ENCODE measurements at places on chromosomes 4 and X.

- no peak overlapping the region for H3K27ac ChIP-seq
- H3K27me3 ChIP-seq: no peaks in the 10 kb centered on the region
- H3K4me3 ChIP-seq: no peak overlapping the region
Observed at GRCh38 chr4:149951152-149951900, 126.9 kb upstream of the DCLK2 start.

DNA sequence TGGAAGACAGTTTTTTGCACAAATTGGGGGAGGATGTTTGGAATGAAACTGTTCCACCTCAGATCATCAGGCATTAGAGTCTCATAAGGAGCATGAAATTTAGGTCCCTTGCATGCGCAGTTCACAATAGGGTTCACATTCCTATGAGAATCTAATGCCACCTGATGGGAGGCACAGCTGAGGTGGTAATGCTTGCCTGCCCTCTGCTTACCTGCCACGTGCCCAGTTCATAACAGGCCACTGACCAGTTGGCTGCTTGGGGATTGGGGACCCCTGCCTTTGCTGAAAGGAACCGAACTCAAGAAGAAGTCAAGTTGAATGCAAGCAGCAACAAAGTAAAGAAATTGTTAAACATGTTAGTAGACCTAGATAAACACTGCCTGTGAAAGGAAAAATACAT lies 4.6 kb upstream of the HSPA4L start:
- H3K27ac ChIP-seq: no peak overlapping the region
- DNase-seq: no peak
- no peak overlapping the region for H3K4me3 ChIP-seq
- H3K36me3 ChIP-seq: no peaks in the 10 kb centered on the region
- no peaks in the 10 kb centered on the region for H3K4me1 ChIP-seq

DNA sequence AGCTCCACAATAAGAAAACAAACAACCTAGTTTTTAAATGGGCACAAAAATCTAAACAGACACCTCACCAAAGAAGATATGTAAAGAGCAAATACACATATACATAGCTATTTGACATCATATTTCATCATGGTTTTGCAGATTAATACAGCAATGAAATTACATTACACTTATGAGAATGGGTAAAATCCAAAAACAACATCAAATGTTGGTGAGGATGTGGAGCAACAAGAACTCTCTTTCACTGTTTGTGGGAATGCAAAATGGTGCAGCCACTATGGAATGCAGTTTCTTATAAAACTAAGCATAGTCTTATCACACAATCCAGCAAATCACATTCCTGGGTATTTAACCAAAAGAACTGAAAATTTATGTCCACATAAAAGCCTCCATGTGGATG lies 25.0 kb downstream of the TLR6 start:
- H3K36me3 ChIP-seq: no peaks in the 10 kb centered on the region
- no peaks in the 10 kb centered on the region for H3K27me3 ChIP-seq
- no peaks in the 10 kb centered on the region for H3K4me1 ChIP-seq
- peak; percentile 53 for DNase-seq
- no peak overlapping the region for H3K4me3 ChIP-seq
- no peak overlapping the region for H3K27ac ChIP-seq

GRCh38 chr4:1414831-1415680 lies 8.8 kb upstream of the NKX1-1 start:
- no peak overlapping the region for H3K4me3 ChIP-seq
- no peaks in the 10 kb centered on the region for H3K36me3 ChIP-seq
- H3K27me3 ChIP-seq: peaks cover 24% of the 10 kb centered on the region
- no peak overlapping the region for H3K27ac ChIP-seq

GRCh38 chr4:42122237-42122636 lies 30.2 kb downstream of the BEND4 start:
- H3K4me1 ChIP-seq: no peaks in the 10 kb centered on the region
- no peak for DNase-seq
- H3K27ac ChIP-seq: no peak overlapping the region
- H3K4me3 ChIP-seq: no peak overlapping the region
- no peaks in the 10 kb centered on the region for H3K36me3 ChIP-seq
- H3K27me3 ChIP-seq: no peaks in the 10 kb centered on the region

DNA sequence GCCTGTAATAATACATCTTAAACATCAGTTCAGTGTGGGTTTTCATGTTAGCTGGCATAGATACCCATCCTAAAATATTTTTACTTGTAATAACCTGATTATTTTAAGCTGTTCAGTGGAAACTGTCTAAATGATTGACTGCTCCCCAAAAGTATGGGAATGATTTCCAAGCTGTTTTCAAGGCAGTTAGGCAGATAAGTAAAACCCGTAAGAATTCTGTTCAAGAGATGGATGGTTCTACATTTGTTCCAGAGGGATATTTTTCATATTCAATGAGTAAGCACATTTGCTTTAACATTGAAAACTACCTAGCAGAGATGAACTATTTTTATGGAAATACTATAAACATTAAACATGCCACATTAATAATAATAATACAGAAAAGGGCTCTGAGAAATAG lies 161.1 kb downstream of the UNC5C start:
- DNase-seq: peak; percentile 4
- H3K36me3 ChIP-seq: no peaks in the 10 kb centered on the region
- H3K4me1 ChIP-seq: no peaks in the 10 kb centered on the region
- H3K27me3 ChIP-seq: no peaks in the 10 kb centered on the region

DNA sequence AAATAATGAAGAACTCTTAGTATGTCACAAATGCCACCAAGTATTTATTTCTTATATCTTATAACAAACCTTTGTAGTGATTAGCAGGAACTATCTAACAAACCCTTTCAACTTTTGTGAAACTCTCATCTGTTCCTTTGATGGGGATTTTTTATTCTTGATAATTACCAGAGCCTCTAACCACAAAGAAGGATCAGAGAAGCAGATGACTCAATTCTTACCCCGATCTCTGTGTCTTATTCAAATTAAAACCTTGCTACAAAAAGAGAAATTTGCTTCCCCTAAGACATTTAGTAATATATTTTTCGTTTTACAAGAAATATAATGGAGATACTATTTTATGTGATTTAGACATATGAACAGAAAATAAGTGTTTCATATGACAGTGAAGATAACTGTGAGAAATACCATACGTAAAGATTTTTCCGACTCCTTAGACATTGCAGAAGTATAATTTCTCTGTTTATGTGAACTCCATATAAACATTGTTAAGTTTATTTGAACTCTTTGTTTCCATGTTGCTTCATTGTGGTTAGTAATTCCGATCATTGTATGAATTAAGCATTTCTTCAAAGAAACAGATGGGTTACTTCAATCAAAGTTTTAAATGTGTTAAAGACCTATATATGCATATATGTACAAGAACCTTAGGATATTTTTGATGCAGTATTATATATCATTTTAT lies 205.4 kb downstream of the CFAP299 start:
- H3K27ac ChIP-seq: no peak overlapping the region
- no peak overlapping the region for H3K4me3 ChIP-seq
- DNase-seq: peak; percentile 3
- no peaks in the 10 kb centered on the region for H3K4me1 ChIP-seq

DNA sequence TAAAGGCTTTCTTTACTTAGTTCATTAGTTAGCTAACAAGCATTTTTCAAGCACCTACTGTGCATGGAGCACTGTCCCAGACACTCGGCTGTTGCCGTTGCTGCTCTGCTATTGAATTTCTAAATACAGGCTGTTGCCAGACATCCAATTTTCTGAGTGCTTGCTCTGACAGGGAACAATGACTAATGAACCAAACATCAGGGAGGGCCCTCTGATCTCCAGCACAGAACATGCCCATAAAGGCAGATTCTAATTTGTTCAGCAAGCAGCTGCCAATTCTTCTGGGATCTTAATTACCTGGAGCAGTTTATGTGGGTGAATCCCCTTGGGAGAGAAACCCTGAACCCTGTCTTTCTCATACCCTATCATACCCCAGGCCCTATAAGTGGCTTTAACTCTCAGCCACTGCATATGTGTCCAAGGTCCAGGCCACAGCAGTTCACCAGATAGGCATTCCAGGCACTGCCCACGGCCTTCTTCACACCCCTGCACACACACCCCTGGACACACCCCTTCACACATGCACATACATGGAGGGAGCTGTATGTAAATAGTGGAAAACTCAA lies 27.9 kb downstream of the TSC22D3 start:
- no peaks in the 10 kb centered on the region for H3K36me3 ChIP-seq
- H3K27me3 ChIP-seq: no peaks in the 10 kb centered on the region
- no peak overlapping the region for H3K27ac ChIP-seq

DNA sequence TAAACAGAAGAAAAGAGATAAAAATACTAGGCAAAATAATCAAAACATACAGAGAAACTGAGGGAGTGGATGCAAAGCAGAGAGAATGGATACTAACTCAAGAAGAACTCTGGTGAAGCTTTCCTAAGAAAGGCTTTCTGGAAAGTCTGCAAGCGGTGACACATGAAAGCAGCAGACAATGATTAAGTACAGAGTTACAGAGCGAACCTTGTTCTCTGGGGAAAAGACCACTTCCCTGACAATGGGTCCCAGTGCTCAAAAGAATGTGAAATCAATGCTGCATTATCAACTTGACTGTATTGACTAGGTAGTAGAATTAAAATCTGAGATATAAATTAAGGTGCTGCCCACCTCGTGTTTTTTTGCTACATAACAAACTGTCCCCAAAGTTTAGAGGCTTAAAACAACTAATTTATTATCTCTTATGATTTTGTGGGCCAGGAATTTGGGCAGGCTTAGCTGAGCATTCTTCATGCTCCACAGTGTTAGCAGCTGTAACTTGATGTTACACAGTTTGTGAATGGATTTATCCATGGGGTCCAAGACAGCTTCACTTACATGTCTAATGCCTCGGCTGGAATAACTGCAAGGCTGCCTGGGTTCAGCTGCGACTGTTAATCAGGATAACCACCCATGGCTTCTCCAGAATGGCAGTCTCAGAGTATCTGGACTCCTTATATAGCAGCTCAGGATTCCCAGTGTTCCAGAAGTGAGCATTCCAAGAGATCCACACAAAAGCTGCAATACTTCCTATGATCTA lies 106.9 kb upstream of the INPP4B start:
- no peak overlapping the region for H3K4me3 ChIP-seq
- no peaks in the 10 kb centered on the region for H3K27me3 ChIP-seq
- no peaks in the 10 kb centered on the region for H3K4me1 ChIP-seq

- H3K4me3 ChIP-seq: no peak overlapping the region
- no peaks in the 10 kb centered on the region for H3K27me3 ChIP-seq
- H3K4me1 ChIP-seq: no peaks in the 10 kb centered on the region
- DNase-seq: no peak
Observed at GRCh38 chrX:53494436-53494835, 60.3 kb upstream of the HSD17B10 start.

DNA sequence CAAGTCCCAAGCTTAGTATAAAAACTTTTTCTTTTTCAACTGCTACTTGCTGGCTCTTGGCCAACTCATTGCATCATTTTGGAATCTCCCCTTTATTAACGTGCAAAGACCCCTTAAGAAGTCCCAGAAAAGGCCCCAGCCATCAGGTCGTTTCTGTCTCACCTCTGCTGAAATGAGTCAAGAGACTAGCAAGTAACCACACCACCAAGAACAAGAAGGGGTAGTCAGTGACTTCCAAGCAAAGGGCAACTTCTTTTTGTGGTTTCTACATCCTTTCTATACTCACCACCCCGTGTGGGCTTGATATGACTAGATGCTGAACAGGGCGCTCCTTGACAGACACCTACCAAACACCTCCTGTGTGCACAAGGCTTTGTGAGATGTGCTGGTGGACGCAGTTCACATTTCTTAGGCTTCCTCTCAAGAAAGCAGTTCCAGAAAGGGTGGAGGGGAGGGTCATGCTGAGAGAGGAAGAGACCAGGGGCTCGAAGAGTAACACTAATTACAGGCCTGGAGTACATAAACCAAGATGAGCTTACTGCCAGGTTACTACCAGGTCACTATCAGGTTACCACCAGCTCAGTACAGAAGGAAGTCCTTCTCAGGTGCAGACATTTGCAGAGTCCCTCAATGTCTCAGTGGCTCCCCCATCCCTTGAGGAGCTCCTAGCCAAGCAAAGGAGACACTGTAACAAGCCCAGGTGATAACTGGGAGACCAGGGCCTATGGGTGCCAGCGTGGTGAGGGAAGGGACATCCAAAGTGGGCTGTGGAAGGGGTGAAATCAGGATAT lies 19.3 kb downstream of the JAKMIP1 start:
- no peaks in the 10 kb centered on the region for H3K36me3 ChIP-seq
- H3K4me1 ChIP-seq: no peaks in the 10 kb centered on the region
- DNase-seq: no peak
- H3K27me3 ChIP-seq: no peaks in the 10 kb centered on the region
- no peak overlapping the region for H3K4me3 ChIP-seq
- H3K27ac ChIP-seq: no peak overlapping the region

DNA sequence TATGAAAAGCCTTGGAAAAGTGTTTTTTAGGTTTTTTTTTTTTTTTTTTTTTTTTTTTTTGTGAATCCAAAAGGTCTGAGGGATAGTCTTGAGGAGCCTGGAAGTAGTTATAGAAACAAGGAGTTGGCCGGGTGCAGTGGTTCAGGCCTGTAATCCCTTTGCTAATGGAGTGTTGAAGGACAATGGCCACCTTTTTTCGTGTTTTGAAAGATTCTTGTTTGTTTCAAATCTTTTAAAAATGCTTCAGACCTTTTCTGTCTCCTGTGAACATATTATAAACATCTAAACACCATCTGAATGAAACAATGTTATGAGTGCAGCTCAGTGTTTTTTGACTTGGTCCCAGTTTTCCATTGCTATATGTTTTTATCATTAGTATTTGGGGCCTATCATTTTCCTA lies 177.8 kb downstream of the SOWAHB start:
- no peaks in the 10 kb centered on the region for H3K36me3 ChIP-seq
- H3K27me3 ChIP-seq: no peaks in the 10 kb centered on the region
- H3K27ac ChIP-seq: no peak overlapping the region
- H3K4me3 ChIP-seq: no peak overlapping the region
- H3K4me1 ChIP-seq: peaks cover 21% of the 10 kb centered on the region
- no peak for DNase-seq

GRCh38 chr4:79249881-79250503 lies 75.9 kb downstream of the NAA11 start:
- no peak overlapping the region for H3K27ac ChIP-seq
- no peaks in the 10 kb centered on the region for H3K27me3 ChIP-seq
- H3K36me3 ChIP-seq: no peaks in the 10 kb centered on the region
- H3K4me1 ChIP-seq: no peaks in the 10 kb centered on the region
- H3K4me3 ChIP-seq: no peak overlapping the region
- no peak for DNase-seq

DNA sequence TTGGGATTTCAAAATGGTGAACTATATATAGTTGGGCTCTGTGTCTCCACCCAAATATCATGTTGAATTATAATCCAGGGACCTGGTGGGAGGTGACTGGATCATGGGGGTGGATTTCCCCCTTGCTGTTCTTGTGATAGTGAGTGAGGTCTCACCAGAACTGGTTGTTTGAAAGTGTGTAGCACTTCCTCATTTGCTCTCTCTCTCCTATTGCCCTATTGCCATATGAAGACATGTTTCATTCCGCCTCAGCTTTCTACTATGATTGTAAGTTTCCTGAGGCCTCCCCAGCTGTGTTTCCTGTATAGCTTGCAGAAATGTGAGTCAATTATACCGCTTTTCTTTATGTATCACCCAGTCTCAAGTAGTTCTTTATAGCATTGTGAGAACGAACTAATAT lies 545.6 kb downstream of the TRAM1L1 start:
- no peak for DNase-seq
- no peaks in the 10 kb centered on the region for H3K36me3 ChIP-seq
- no peak overlapping the region for H3K4me3 ChIP-seq
- H3K4me1 ChIP-seq: no peaks in the 10 kb centered on the region
- no peak overlapping the region for H3K27ac ChIP-seq

- no peak overlapping the region for H3K4me3 ChIP-seq
- no peak overlapping the region for H3K27ac ChIP-seq
- no peaks in the 10 kb centered on the region for H3K36me3 ChIP-seq
- no peaks in the 10 kb centered on the region for H3K4me1 ChIP-seq
Observed at GRCh38 chr4:180261346-180261745, 1981.9 kb upstream of the TENM3 start.

- H3K4me3 ChIP-seq: peak overlapping the region; percentile 47
- H3K27ac ChIP-seq: peak overlapping the region; percentile 41
- DNase-seq: peak; percentile 70
Observed at GRCh38 chrX:74535408-74536151, 78.8 kb downstream of the RLIM start.
